ENCODE measurements at places on chromosomes 11 and 22.

GRCh38 chr11:68584097-68584496 is 100.2 kb upstream of the GAL start:
- peak; percentile 51 for DNase-seq

DNA sequence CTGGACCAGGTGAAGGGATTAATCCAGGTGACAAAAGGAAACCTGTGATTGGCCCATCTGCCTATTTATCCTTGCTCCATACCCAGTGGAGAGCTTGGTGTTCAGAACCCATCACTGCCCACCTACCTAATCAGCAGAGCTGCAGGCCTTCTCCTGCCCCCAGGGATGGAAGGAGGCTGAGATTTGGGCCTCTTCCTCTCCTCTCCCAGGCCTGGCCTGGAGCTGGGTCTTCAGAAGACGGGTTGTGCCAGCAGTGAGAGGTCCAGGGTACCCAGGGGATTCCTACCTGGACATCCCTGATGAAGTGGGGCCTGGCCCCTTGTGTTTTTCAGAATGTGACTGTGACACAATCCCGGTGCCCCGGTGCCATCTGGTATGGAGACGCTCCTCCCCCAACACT is 80.3 kb upstream of the MYOD1 start:
- DNase-seq: no peak

DNA sequence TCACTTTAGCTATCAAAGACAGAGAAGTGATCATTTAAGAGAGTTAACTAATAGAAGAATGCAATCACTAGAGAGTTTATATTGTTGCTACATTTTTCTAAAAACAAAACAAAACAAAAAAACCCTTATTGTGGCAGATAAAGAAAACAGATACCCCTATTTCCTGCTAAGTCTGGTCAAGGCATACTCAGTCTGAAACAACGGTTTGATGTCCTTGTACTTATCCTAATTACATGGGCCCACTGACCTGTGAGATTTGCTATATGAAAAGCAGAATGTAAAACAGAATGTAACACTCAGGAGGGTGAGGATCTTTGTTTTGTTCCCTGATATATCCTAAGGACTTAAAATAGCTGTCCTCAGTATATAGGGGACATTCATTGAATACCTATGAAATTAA is 24.6 kb downstream of the MAML2 start:
- DNase-seq: no peak

- no peak for DNase-seq
Measured at GRCh38 chr22:35318346-35319215, 18.9 kb downstream of the TOM1 start.

- no peak for DNase-seq
Measured at GRCh38 chr11:19499026-19499669, 213.5 kb upstream of the NAV2 start.

GRCh38 chr11:74403607-74404321 is 5.5 kb upstream of the PGM2L1 start:
- no peak for DNase-seq

DNA sequence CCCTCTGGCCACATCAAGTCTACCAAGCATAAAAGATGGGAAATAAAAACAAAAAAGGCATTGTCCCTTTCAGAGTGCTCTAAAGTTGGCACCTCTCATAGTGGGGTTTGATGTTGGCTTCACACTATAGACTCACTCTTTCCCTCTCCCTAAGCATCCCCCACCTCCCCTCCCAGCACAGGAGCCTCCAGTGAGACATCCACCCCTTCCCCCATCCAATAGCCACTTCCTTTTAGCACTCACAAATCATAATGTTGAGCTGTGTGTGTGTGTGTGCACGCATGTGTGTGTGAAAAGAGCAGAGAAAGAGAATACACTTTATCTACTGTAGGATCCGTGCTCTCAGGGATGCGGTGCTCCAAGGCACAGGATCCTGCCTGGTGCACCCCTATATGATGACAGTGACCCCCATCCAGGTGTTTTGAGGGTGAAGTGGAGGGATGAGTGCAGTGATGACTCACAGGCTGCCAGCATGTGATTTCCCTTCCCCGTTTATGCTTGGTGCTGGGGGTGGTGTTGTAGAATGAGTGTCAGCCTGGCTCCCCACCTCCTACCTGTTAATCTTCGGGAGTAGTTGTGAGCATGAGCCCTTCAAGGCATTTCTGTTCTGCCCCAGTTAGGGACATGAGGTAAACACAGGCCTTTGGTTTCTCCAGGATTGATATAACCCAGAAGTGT is 235.2 kb upstream of the B3GAT1 start:
- DNase-seq: no peak

- DNase-seq: no peak
Measured at GRCh38 chr11:12693479-12694182, 19.4 kb downstream of the TEAD1 start.

DNA sequence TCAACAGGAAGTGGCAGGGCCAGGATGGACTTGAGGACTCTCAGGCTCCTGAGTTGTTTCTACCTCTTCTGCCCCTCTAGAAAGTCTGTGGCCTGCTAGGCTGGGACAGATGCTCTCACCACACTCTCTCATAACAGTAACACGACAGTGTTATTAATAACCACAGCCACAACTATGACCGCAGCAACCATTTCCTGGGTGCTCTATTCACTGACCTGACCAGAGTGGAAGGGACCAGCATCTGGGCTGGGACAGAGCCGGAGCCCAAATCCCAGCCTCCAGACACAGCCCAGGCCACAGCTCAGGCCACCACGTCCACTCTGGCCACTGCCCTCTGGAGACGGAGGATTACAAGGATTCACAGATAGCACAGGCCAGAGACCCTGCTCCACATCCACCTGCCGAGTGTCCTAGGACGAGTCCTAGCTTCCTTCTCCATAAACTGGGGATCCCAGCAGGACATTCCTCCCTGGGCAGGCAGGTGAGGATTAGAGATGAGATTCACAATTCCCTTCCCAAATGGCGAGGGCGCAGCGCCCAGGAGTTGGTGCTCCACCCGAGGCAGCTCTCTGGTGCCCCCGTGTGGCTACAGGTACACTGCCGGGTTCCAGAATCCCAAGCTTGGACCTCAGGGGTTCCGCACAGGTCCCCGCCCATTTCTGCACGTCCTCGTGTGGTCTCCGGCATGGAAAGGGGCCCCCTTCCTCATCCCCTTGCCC is 7.1 kb downstream of the PNPLA5 start:
- DNase-seq: no peak

DNA sequence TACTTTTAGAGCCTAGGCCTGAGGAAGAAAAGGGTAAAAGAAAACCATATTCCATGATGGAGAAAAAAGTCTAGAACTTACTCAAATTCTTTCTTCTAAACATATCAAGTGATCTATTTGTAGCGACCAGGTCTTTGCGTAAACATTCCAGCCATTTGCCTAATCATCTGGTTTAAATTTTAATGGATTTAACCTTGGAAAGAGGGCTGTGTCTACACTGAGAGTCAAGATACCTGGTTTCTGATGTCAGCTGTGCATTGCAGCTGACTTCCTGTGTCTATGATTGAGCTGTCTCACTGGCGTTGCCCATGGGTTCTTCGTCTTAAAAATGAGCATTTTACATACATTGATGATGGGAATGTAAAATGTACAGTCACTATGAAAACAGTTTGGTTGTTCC is 10.0 kb upstream of the TMEM123 start:
- DNase-seq: no peak

- DNase-seq: no peak
Measured at GRCh38 chr11:123062892-123063825, 1.2 kb upstream of the HSPA8 start.

DNA sequence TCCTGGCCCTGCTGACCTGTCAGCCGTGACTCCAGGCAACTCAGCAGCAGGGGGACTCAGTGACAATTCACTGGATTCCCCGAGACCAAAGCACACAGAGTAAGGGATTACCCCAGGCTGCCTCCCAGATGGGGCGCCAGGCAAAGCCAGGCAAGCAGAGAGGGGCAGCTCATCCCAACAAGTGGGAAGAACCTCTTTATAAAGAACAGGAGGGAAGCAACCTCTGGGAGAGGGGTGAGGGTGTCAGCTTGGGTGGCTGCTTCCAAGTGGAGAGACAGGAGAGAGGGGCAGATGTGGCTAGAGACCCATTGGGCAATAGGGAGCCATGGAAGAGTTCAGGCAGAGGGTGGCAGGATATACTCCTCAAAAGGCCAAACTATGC is 1.2 kb downstream of the SLC22A12 start:
- no peak for DNase-seq

GRCh38 chr11:58676563-58677135 is 54.2 kb downstream of the CNTF start:
- no peak for DNase-seq

DNA sequence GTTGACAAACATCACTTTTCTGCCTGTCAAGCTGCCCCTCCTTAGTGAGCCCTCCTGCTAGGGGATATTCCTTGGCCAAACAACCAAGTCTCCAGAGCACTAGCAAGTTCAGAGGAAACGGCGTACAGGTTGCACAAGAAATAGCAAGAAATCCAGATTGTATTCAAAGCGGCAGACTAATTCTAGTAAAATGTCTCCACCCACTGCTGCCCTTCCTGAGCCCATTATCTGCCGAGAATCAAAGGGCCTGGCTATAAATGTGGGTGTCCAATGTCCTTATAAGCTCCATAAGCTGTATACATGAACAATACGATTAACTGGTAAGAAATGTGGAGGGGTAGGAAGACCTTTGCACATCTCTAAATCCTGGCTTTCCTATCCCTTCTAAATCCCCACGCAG is 44.0 kb upstream of the AKIP1 start:
- no peak for DNase-seq

DNA sequence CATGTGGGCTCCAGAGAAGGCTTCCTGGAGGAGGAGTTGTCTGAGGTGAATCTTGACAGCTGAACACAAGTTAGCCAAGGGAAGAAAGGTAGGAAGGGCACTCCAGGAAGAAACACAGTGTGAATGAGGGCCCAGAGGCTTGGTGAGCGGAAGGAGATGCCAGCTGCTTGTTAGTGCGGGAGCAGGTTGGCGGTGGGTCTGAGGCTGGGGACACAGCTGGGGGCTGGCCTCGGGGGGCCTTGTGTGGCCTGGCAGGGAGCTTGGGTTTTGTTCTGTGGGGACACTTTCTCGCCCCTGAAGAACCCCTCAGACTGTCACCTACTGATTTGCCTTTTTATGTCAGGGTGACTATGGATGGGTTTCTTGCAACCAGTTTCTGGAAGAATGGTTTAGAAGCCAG is 160.0 kb downstream of the ST3GAL4 start:
- no peak for DNase-seq

DNA sequence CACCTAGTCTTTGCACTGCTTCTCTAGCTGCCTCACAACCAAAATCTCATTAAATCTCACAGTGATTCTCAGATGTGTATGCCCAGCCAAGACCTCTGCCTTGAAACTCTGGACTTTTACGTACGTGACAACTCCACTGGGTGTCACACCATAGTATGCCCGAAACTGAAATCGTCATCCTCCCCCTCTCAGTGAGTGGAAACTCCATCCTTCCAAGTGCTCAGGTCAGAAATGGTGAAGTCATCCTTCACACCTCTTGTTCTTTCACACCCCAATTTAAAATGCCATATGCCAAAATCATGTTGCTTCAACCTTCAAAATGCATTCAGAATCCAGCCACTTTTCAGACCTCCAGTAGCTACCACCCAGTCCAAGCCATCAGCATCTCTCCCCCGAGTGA is 42.5 kb downstream of the SFI1 start:
- no peak for DNase-seq

- DNase-seq: no peak
Measured at GRCh38 chr11:27409742-27410141, 46.7 kb upstream of the CCDC34 start.

Measured in stimulated activated CD4-positive, alpha-beta T cell treated with anti-CD3 and anti-CD28 coated beads, TNF-alpha, amount 100 ng/mL, for 1 hour (primary cell).